Ovary (tissue), 10 donors: ENCODE measurements at places on chromosomes 6 and 20. TPM values are rescaled to one million over a fixed set of nuclear protein-coding genes. Genes with fewer than 3 reads are reported as not detected.
A peak's percentile ranks its signal among the peaks of the same experiment; 100 is the strongest.

GRCh38 chr6:127900935-127901334, at the start of gene THEMIS:
THEMIS (minus strand) TSS chr6:127901058; CDS start chr6:127900932, 126 bp downstream.
- DNase-seq: no peak
- H3K27ac ChIP-seq: no peak within 1 kb of the TSS
- no peak within 1 kb of the TSS for H3K4me3 ChIP-seq
- H3K36me3 ChIP-seq: no peaks in the 10 kb centered on the region

GRCh38 chr20:17902531-17903083, 66.0 kb downstream of the SNX5 start:
- no peaks in the 10 kb centered on the region for H3K27me3 ChIP-seq
- no peaks in the 10 kb centered on the region for H3K4me1 ChIP-seq
- no peak overlapping the region for H3K4me3 ChIP-seq
- H3K27ac ChIP-seq: no peak overlapping the region
- no peak for DNase-seq

- no peaks in the 10 kb centered on the region for H3K4me1 ChIP-seq
- H3K27ac ChIP-seq: no peak overlapping the region
- H3K27me3 ChIP-seq: no peaks in the 10 kb centered on the region
- no peak for DNase-seq
- H3K36me3 ChIP-seq: no peaks in the 10 kb centered on the region
Measured at GRCh38 chr6:2480267-2480966, 235.0 kb upstream of the GMDS start.

GRCh38 chr6:52457096-52457495, 37.0 kb downstream of the EFHC1 start:
- DNase-seq: no peak
- H3K4me3 ChIP-seq: no peak overlapping the region
- no peaks in the 10 kb centered on the region for H3K27me3 ChIP-seq
- no peak overlapping the region for H3K27ac ChIP-seq
- H3K36me3 ChIP-seq: no peaks in the 10 kb centered on the region

GRCh38 chr6:167570460-167571400, 245.8 kb downstream of the TTLL2 start:
- no peak overlapping the region for H3K4me3 ChIP-seq
- no peak overlapping the region for H3K27ac ChIP-seq
- H3K4me1 ChIP-seq: peaks cover 20% of the 10 kb centered on the region
- no peaks in the 10 kb centered on the region for H3K27me3 ChIP-seq
- no peak for DNase-seq
- no peaks in the 10 kb centered on the region for H3K36me3 ChIP-seq

DNA sequence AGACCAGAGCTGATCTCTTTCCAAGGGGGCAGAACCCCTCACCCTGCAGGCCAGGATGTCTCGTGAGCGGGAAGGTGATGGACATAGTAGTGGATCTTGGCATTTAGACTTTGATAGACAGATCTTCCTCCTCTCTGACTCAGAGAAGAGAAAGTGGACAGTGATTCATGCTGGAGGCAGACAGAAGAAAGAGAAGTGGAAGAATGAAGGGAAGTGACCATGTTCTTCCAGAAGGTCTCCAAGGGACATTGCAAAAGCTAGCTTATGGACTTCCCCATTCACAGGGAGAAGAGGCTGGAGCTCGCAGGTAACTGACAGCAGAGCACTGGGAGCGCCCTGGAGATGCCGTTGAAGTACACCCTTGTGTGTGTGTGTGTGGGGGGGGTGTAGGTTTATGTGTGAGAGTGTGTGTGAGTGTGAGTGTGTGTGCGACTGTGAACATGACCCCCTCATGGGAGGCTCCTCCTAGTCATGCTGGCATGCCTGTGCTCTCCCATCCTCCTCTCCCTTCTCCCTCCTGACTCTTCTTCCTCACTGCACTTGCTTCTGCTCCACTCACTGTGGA, 8.0 kb upstream of the RAET1L start:
- H3K27ac ChIP-seq: no peak overlapping the region
- no peaks in the 10 kb centered on the region for H3K36me3 ChIP-seq
- H3K27me3 ChIP-seq: no peaks in the 10 kb centered on the region

- peaks cover 1% of the 10 kb centered on the region for H3K4me1 ChIP-seq
- H3K27ac ChIP-seq: no peak overlapping the region
- no peak for DNase-seq
- no peak overlapping the region for H3K4me3 ChIP-seq
- no peaks in the 10 kb centered on the region for H3K27me3 ChIP-seq
- H3K36me3 ChIP-seq: no peaks in the 10 kb centered on the region
Measured at GRCh38 chr6:11769811-11770545, 8.6 kb downstream of the ADTRP start.

- DNase-seq: no peak
- no peak overlapping the region for H3K27ac ChIP-seq
- H3K36me3 ChIP-seq: no peaks in the 10 kb centered on the region
- no peak overlapping the region for H3K4me3 ChIP-seq
- H3K4me1 ChIP-seq: no peaks in the 10 kb centered on the region
- H3K27me3 ChIP-seq: no peaks in the 10 kb centered on the region
Measured at GRCh38 chr6:51792273-51793030, 295.0 kb downstream of the PKHD1 start.

- no peak for DNase-seq
- no peaks in the 10 kb centered on the region for H3K36me3 ChIP-seq
- no peaks in the 10 kb centered on the region for H3K4me1 ChIP-seq
- H3K4me3 ChIP-seq: no peak overlapping the region
Measured at GRCh38 chr6:66264376-66264775, 557.4 kb upstream of the EYS start.

DNA sequence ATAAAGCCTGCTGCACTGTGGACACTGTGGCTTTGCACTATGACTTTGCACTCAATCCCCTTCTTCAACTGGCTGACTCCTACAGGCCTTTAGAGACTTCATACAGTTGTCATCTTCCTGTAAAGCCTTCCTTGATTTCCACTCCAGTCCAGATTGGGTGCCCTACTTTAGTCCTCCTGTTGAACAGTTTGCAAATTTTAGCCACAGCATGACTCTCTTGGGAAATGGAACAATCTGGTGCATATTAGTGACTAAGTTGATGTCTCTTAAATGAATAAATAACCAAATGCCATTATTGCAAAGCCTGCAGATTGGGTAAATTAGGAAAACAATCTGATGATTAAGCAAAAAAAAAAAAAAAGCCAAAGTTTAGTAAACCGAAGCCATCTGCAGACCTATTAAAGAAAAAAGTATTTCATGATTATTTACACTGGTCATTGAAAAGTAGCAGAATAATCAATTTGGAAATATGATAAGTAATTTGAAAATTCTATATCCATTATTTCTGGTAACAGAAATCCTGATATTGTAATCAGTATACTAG, 12.6 kb downstream of the PLCB4 start:
- H3K36me3 ChIP-seq: no peaks in the 10 kb centered on the region
- H3K27ac ChIP-seq: no peak overlapping the region
- H3K27me3 ChIP-seq: no peaks in the 10 kb centered on the region

- peak overlapping the region; percentile 95 for H3K27ac ChIP-seq
- no peaks in the 10 kb centered on the region for H3K27me3 ChIP-seq
- H3K4me1 ChIP-seq: peaks cover 1% of the 10 kb centered on the region
- peak overlapping the region; percentile 82 for H3K4me3 ChIP-seq
- peak; percentile 88 for DNase-seq
- no peaks in the 10 kb centered on the region for H3K36me3 ChIP-seq
Measured at GRCh38 chr6:16759646-16760515, 1.4 kb downstream of the ATXN1 start.

GRCh38 chr20:32052778-32053362, 828 bp downstream of the HCK start:
- DNase-seq: no peak
- H3K27me3 ChIP-seq: no peaks in the 10 kb centered on the region
- H3K4me3 ChIP-seq: no peak overlapping the region
- H3K4me1 ChIP-seq: no peaks in the 10 kb centered on the region

GRCh38 chr6:77502981-77503380, 39.7 kb upstream of the HTR1B start:
- no peak overlapping the region for H3K4me3 ChIP-seq
- no peak for DNase-seq
- no peaks in the 10 kb centered on the region for H3K4me1 ChIP-seq
- no peaks in the 10 kb centered on the region for H3K27me3 ChIP-seq

GRCh38 chr20:35171753-35172433, at the start of gene PROCR:
PROCR (plus strand) TSS chr20:35172072; CDS start chr20:35172155, 83 bp downstream.
- H3K27ac ChIP-seq: peak within 1 kb of the TSS; percentile 66
- H3K27me3 ChIP-seq: no peaks in the 10 kb centered on the region
- peak within 1 kb of the TSS; percentile 33 for H3K4me3 ChIP-seq
- no peaks in the 10 kb centered on the region for H3K36me3 ChIP-seq
- DNase-seq: peak; percentile 86
- H3K4me1 ChIP-seq: peaks cover 2% of the 10 kb centered on the region

DNA sequence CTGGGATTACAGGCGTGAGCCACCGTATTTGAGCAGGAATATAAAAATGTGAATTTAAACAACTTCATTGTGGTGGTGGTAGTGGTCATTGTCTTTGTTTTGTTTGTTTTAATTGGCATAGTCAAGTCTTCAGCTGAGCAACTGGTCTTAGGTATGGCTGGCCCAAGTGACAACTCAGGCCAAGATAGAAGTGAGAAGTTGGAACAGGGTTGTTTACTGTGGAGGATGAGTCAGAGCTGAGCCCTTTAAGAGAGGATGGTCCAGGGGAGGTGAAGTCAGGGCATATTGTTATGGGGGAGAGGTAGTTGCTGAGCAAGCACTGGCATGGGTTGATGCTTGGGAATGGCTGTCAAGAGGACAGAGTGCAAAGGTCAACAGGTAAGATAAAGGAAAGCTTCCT, 308.2 kb downstream of the FARS2 start:
- H3K4me3 ChIP-seq: no peak overlapping the region
- no peak overlapping the region for H3K27ac ChIP-seq
- H3K36me3 ChIP-seq: no peaks in the 10 kb centered on the region
- DNase-seq: no peak

DNA sequence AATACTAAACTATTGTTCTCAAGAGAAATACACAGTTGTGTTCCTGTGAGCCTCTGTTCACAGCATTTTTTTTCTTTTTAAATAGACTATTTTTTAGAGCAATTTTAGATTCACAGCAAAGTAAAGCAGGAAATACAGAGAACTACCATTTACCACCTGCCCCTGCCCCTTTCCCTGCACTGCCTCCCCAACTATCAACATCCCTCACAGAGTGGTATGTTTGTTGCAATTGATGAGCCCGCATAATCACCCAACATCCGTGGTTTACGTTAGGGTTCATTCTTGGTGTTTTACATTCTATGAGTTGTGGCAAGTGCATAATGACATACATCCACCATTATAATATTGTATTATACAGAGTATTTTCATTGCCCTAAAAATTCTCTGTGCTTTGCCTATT, 71.6 kb upstream of the TNFAIP3 start:
- H3K27me3 ChIP-seq: no peaks in the 10 kb centered on the region
- no peak overlapping the region for H3K4me3 ChIP-seq
- no peak for DNase-seq
- no peak overlapping the region for H3K27ac ChIP-seq

- H3K27me3 ChIP-seq: no peaks in the 10 kb centered on the region
- DNase-seq: no peak
- no peaks in the 10 kb centered on the region for H3K36me3 ChIP-seq
- H3K4me1 ChIP-seq: peaks cover 6% of the 10 kb centered on the region
- no peak overlapping the region for H3K4me3 ChIP-seq
Measured at GRCh38 chr6:111761212-111761611, 112.0 kb downstream of the FYN start.

GRCh38 chr20:3563133-3563532, 92.3 kb downstream of the ATRN start:
- H3K4me3 ChIP-seq: no peak overlapping the region
- no peak for DNase-seq
- H3K36me3 ChIP-seq: no peaks in the 10 kb centered on the region
- no peaks in the 10 kb centered on the region for H3K4me1 ChIP-seq

DNA sequence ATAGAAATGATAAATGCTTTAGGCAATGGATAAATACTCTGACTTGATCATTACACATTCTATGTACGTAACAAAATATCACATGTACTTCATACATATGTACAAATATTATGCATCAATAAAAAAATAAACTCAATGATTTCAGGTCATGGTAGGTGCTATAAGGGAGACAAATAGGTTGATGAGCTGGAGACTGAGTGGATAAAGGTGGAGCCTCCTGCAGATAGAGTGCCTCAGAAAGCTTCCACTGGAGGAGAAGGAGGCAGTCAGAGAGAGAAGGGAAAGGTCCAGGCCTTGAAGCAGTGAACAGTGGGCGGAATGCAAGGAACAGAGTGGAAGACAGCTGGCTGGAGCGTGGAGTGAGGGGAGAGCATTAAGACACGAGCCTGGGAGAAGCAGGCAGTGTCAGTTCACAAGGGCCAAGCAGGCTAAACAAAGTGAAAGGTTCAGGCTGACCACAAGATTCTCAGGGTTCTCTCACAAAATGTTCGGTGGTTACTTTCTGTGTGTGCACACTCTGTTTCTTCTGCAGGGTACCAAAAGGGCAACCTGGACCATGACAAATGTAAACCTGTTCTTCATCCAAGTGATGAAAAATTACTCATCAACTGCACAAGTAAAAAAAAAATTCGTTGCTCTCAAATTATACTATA, 55.9 kb upstream of the SEC63 start:
- no peaks in the 10 kb centered on the region for H3K27me3 ChIP-seq
- H3K27ac ChIP-seq: no peak overlapping the region
- no peaks in the 10 kb centered on the region for H3K36me3 ChIP-seq
- DNase-seq: no peak

DNA sequence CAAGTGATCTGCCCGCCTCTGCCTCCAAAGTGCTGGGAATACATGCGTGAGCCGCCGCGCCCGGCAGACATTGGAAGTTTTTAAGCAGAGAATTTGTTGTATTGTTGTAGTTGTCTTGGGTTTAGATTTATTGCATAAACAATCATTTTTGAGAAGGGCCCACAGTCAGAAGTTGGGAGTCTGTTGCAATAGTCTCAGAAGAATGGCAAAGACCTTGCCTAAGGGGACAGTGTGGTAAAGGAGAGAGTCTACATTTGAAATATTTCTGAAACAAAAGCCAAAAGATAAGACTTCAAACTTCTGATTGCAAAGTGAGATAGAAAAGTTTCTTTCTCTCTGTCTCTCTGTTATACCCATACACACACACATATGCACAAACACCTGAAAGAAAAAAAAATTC, 22.5 kb downstream of the HFE start:
- DNase-seq: no peak
- no peaks in the 10 kb centered on the region for H3K36me3 ChIP-seq
- no peaks in the 10 kb centered on the region for H3K4me1 ChIP-seq

DNA sequence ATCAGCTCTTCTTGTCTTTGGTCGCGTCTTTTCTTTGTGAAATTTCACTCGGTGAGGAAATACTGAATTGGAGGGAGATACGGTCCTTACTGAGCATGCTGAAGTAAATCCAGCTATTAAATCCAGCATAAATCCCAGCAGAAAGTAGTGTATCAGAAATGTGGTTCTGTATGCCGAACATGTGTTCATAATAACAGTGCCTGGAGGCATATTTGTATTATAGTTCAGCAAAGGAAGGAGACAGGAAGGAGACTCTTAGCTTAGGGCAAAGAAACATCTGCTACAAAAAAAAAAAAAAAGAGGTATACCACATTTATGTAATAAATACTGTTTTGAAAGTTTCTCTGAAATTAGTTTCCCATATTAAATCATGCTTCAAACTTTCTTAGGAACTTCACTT, 211.8 kb downstream of the PLCB4 start:
- no peak overlapping the region for H3K4me3 ChIP-seq
- DNase-seq: no peak
- no peak overlapping the region for H3K27ac ChIP-seq
- no peaks in the 10 kb centered on the region for H3K36me3 ChIP-seq
- peaks cover 1% of the 10 kb centered on the region for H3K4me1 ChIP-seq

CPNE5 gene
- polyA plus RNA-seq: 1.8 TPM

SPO11 gene
- not detected for polyA plus RNA-seq

PRR18 gene
- polyA plus RNA-seq: not detected

TTK gene
- polyA plus RNA-seq: 0.87 TPM

GRM4 gene
- 0.06 TPM for polyA plus RNA-seq

BYSL gene
- 8.5 TPM for polyA plus RNA-seq

PHF3 gene
- 25.3 TPM for polyA plus RNA-seq

EFCAB8 gene
- polyA plus RNA-seq: not detected
